Activated CD8-positive, alpha-beta memory T cell treated with anti-CD3 and anti-CD28 coated beads for 1 hour (primary cell): ENCODE measurements at places on chromosomes 13 and 19.

DNA sequence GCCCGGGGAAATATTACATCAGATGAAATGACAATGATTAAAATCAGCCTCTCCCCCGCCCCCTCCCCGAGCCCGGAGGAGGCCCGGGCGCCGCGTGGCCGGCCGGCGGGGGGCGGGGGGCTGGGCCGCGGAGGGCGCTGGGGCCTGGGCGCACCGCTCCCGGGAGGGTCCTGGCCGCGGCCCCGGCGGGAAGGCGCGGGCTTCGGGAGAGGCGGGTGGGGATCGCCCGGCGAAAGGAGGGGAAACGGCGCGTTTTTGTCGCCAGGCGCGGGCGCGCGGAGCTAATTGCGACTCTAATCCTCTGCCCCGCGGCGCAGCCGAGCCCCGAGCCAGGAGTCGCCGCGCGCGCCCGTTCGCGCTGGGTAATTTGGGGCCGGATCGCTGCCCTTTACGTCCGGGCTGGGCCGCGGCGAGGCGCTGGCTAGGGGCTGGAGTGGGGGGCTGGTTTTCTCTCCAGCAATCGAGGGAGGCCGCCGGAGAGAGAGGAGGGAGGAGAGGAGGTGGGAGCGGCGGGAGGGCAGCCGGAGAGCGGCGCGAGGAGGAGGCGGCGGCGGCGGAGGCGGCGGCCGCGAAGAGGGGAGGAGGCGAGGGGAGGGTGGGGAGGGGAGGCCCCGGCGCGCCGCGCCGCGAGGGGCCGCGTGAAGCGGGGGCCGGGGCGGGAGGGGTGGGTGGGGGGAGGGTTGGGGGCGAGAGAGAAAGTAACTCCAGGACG lies at the start of gene KCTD15:
KCTD15 (plus strand) TSS at position 707 of the 712 bp plus-strand sequence. CDS start 3,585 bp downstream, outside the sequence.
- no peak for DNase-seq

GRCh38 chr19:12937093-12937926 lies 1.1 kb upstream of the CALR start:
- no peak for DNase-seq

- no peak for DNase-seq
Observed at GRCh38 chr19:51531349-51532315, at the start of gene SIGLEC6. SIGLEC6 (minus strand) TSS chr19:51531670; CDS start chr19:51531648, 22 bp downstream.

- no peak for DNase-seq
Observed at GRCh38 chr19:50717026-50717723, 2.4 kb downstream of the SHANK1 start.

GRCh38 chr13:93173654-93174053 lies 53.0 kb upstream of the GPC6 start:
- no peak for DNase-seq

DNA sequence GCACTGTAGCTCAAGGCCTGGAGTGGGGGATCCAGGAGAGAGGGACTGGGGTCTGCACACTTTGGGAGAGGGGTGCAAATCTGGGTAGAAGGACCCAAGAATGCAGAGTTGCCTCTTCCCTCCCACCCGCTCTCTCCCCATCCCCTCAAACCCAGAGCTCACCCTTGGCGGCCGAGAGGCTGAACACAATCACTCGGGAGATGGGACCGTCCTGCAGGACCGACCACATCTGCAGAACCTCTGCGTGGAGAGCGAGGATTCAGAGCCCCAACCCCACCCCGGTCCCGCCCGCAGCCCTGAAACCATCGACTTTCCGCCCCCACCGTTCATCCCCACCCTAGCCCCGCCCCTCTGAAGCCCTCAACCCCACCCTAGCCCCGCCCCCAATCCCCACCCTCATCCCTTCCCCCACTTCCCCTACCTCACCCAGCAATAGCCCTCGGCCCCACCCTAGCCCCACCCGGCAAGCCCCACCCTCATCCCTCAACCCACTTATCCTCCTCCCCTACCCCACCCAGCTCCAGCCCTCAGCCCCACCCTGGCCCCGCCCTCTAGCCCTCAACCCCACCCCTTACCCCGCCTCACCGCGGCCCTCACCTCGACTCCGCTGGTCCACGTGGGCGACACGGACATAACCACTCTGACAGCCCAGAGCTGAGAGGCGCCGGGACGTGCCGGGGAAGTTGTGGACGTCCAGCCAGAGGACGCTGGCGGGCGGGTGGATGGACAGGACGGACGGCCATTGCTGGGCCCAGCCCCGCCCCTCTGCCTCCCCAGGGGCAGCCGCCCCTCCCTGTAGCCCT lies 4.1 kb downstream of the KPTN start:
- no peak for DNase-seq

GRCh38 chr19:44720945-44721344 lies 22.0 kb downstream of the CEACAM16 start:
- no peak for DNase-seq

DNA sequence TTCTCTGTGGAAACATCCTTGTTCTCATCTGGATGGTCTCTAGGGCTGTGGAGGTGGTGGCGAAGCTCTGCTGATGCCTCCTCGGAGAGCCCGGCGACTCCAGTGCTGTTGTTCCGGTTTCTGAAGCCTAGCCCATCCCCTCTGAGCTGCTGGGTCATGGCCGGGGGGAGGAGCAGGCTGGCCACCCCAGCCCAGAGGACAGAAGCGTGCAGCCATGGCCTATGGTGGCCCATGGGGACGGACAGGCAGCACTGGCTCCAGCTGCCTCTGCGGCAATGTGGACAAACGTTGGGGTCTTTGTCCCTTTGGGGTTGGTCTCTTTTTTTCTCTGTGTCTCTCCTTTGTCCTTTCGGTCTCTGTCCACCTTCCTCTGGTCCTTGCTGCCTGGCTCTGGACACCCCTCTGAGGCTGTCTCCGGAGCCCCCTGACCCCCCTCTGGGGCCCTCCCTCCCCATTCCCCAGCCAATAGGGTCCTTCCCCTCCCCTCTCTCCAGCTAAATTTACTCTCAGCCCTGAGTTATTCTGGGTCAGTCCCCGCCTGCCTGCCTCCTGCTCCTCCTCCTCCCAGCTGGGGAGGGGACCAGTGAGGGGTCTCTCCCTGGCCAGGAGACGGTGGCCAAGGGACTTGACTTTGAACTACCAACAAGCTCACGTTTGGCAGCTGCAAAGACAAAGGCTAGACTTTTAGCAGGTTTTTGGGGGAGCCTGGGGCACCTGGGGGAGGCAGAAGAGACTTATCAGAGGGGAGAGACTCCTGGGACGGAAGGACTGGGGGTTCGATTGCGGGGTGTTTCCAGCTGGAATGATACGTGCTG lies at the start of gene HRC:
HRC (minus strand) TSS at position 392 of the 815 bp plus-strand sequence; CDS start at position 233, 159 bp downstream.
- no peak for DNase-seq

DNA sequence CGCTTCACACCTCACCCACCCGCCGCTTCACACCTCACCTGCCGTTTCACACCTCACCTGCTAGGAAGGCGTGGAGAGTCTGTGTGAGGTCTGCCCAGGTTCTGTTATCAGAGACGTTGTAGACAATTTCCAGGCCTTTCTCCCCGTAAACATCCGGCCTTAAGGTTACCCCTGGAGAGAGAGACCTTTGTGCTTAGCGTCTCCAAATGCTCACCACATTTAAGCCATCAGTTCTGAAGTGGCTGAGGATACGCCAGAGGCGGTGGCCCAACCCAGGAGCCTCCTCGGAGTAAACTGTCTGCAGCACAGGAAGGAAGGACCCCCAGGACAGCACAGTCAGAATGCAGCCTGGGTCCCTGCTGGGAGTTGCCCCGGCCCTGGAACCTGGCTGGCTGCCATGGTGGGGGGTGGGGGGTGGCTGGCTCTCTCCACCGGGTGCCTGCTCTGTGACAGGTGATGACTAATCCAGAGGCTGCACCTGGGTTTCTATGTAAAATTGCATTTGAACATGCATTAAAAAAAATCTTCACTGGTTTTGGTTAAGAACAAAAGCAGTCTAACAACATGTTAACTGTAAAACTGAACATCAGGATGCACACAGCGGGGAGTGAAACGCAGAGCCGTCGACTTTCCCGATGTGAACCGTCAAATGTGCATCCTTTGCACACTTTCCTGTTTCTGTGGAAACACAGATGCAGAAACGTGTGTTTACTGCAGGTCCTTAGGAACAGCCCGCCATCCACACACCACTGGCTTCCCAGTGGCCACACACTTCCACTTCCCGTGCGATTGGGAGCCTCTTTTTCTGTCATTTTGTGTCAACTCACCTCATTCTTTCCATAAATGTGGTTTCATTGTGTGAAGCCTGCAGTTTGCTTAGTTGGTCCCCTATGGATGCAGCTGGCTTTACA lies 4.5 kb downstream of the ATP4B start:
- DNase-seq: no peak

DNA sequence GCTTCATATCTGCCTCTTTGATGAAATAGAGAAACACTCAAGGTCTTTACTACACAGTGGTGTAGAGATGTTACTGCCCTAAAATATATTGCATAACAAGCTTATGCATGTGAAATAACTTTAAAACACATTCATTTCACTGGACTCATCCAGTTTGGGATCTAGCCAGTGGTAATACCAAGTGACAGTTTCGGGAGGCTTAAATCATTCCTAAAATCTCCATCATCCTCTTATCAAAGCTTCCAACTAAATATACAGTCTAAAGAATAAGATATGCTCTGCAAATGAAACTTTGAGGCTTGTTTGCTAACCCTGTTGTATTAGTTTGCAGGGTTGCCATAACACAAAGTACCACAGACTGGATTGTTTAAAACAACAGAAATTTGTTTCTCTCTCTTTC lies 52.8 kb downstream of the THSD1 start:
- DNase-seq: no peak

GRCh38 chr19:29268103-29268502 lies 55.2 kb upstream of the UQCRFS1 start:
- no peak for DNase-seq
